Activated T-helper 1 cell treated with anti-CD3 and anti-CD28 coated beads, Interleukin-2, amount 50 U/mL, for 16 hours (primary cell): ENCODE measurements at places on chromosomes 4 and X.

DNA sequence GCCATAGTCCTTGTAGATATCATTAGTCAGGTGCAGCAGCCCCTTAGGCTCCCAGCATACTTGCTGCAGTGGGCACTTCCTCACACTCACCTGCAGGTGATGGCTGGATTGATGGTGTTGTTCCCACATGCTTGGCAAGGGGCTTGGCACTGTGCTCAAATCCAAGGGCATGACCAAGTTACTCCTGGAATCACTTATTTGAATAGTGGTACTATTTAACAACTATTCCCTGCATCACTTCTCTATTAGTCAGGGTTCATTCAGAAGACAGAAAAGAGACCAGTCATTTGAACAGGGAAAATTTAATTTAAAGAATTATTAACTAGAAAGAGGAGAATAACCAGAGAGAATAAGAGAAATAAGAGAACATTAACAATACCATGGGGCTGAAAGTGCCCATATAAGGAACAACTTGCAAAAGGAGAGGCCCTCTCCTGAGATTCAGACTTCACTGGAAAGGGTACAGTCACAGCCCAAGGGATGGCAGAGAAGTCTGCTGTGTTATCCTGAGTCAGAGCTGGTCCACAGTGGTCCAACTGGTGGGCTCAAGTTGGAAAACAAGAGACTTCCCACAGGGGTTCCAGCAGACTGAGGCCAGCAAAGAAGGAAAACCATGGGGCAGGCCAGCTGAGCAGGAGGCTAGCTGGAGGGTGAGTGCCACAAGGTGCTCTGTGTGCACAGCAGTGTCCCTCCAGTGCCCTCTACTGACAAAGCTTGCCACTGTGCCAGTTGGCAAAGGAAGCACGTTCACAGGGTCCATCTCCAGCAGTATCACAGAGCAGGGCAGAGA is 9.8 kb downstream of the SPP1 start:
- no peak for DNase-seq

GRCh38 chr4:38160487-38161207 is 200.4 kb downstream of the PTTG2 start:
- DNase-seq = no peak

DNA sequence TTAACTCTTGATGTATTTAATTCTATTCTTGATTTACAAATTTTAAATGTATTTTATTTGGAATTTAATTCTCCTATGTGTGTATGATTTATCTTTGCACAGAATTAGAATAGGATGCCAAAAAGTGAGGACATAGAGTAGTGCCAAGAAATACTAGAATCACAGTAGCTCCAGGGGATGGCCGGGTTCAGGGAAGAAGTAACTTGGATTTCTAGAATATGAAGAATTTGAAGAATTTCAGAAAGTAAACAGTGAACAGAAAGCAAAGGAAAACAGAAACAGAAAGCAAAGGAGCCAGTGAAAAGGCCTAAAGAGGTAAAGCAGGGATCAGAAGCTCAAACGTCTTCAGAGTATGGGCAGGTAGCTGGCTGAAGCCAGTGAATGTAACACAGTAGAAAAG is 1187.6 kb downstream of the RPA4 start:
- no peak for DNase-seq

GRCh38 chr4:17475481-17475880 is 36.4 kb downstream of the QDPR start:
- DNase-seq = no peak

DNA sequence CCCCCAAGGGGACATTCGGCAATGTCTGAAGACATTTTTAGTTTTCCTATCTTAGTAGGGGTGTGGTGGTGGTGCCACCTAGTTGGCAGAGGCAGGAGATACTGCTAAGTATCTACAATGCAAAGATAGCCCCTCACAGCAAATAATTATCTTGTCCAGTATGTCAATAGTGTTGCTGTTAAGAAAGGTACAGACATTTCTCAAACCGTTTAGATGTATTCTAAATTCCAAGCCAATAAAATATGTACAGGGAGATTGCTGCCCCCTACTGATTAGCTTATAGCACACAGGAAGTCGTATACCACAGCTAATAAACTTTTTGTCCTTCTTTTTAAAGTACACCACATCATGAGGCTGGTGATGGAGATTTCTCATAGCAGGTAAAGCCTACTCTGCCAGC is 260.5 kb downstream of the TMA16 start:
- DNase-seq = no peak

GRCh38 chr4:146550161-146550560 is 28.4 kb upstream of the SLC10A7 start:
- DNase-seq = no peak

- no peak for DNase-seq
These were observed 1506.8 kb downstream of the PCDH18 start for GRCh38 chr4:136025540-136025939.

DNA sequence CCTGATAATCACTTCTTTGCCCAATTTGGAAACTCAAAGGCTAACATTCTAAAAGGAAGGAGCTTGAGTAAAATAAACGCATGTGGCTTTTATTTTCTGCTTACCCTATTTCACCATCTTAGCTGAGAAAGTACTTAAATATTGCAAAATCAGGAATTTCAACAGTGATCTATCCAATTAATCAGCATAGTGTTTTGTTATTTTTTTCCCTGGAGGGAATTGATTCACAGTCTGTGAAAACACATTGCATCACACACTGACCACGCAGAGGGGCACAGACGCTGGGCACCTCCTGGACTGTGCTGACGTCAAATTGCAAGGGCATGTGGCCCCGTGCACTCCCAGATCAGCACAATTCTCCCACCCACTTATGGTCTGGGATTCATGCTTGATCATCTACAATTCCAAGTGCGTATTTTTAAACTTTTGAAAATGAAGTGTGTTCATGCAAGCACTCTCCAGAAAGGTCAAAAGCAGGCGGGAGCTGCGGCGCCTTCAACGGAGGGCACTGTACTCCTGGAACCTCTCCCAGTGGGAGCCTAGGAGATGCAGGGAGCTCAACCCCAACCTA is 320.6 kb upstream of the PPARGC1A start:
- DNase-seq = no peak

GRCh38 chr4:154044742-154045485 is 256.0 kb upstream of the SFRP2 start:
- no peak for DNase-seq

DNA sequence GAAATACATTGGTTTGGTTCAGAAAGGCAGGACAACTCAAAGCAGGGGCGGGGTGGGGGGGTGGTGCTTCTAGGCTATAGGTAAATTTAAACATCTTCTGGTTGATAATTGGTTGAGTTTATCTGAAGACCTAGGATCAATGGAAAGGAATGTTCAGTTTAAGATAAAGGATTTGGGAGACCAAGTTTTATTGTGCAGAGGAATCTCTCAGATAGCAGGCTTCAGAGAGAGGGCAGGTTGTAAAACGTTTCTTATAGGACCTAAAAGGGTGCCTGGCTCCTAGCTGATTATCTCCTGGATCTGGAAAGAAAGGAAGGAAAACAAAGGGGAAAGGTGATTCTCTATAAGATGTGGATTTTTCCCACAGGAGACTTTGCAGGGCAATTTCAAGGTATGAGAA is 94.0 kb downstream of the TMEM47 start:
- DNase-seq = no peak

GRCh38 chr4:173128199-173128890 is 40.3 kb upstream of the GALNT7 start:
- DNase-seq = no peak

GRCh38 chr4:105596684-105597083 is 44.3 kb downstream of the ARHGEF38 start:
- DNase-seq = no peak

- DNase-seq = no peak
These were observed 13.1 kb upstream of the SLC9B1 start for GRCh38 chr4:103032574-103032973.
